T-helper 9 cell (primary cell): ENCODE measurements at places on chromosomes 2 and 18.

DNA sequence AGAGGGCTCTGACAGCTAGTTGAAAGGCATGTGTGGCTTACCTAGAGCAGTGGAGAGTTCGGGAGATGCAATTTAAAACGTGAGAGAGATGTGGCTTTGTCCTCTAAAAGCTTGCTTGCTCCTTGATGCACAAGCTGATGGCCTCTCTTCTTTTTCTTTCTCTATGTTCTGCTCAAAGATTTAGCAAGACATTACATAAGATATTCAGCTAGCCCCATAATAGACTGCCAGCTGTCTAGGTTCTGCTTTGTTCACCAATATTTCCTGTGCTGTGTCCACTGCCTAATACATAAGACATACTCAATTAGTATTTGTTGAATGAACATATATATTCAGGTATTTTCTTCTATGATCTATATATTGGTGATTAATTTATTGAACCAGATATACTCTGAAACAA is 31.1 kb downstream of the SPATS2L start:
- DNase-seq, result no peak

DNA sequence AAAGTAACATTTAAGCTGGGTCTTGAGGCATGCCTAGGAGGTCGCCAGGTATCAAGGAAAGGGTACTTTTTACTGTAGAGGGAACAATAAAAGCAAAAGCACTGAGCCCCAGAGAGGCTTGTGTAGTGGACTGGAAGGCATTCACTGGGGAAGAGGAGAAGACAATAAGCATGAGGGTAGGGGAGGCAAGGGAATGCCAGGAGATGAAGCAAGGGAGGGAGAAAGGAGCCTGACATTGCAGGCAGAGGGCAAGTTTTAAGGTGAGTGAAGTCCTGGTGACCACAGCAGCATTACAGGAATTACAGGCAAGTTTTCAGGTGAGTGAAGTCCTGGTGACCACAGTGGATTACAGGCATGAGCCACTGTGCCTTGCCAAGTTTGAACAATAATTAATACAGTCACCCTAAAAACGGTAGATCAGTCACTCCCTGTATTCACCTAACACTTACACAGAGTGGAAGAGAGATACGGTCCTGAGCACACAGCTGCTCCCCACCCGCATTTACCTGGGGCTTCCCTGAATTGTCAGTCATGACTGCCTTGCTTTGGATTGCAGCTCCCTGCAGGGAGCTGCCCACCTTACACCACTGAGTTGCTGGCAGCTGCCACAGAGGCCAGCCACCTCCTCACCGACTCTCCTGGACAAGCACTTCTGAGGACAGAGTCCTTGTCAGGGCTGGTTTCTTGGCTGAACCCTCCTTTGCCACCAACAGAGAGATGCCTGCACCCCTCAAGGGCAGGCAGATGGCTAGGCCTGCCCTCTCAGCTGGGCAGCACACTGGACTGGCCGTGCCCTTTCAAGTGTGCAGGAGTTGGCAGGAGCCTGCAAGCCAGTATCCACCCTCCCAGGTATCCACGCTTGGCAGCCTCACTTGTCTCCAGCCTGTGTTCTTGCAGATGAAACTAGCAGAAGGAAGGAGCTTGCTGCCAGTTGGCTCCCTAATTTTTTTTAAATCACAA is 153.2 kb upstream of the MSH6 start:
- no peak for DNase-seq

DNA sequence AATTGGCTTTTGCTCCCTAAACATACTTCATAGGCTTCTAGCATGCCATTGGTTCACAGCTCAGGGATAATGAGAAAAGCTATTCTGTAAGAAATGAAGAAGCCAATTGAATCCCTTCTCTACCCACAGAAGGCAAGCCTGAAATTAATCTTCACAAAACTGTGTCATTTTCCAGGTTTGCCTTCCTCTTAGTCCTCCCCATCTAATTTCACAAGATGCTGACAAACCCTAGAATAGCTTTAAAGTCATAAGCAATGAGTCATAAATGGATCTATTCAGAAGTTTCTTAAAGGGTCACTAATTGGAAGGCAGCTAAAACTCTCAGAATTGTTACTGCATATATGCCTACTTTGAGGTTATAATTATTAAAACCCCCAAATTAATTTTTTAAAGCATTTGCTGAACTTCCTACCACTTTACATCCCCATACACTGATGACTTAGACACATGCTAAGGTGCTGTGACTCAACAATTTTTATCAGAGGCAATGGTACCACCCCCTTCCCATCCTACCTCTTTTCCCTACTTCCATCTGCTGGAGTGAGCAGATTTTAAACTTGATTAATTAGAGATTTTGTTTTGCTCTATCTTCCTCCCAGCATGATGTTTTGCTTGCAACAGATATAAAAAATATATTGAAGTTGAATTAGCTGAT is 51.3 kb upstream of the NABP1 start:
- DNase-seq, result no peak

DNA sequence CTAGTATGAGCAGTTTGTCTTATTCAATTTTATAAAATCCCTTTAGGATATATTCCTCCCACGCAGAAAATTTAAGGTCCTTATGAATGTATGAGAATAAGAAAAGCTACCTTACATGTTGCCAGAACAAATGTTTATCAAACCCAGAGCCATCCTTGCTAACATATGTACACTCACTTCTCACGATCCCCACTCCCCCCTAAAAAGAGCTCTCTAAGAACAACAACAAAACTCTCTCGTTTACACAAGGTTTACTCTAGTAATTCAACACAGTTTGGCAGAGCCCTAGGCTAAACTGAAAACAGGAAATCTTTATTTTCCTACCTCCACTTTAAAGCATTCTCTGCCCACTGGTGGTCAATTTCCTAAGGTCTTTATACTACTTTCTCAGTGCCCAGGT is 504.9 kb downstream of the ZEB2 start:
- DNase-seq, result no peak

DNA sequence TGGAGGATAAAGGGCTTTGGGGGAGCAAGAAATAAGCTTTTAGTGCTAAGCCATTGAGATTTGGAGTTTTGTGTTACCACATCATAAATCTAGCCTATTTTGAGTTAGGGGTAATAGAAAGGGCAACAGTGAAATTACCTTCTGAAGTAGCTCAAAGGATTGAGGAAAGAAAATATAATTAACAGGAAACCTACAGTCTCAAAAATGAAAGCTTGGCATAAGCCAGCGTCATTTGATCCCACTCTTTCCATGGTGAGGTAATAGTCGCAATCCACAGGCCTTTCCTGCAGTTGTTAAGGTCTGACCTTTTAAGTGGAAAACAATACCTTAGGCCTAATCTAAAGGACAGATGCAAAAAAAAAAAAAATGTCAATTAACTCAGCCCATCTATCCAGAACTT is 182.7 kb downstream of the UXS1 start:
- DNase-seq, result no peak

- no peak for DNase-seq
Measured at GRCh38 chr2:169910109-169910799, 83.0 kb downstream of the UBR3 start.

GRCh38 chr2:66171530-66171929 is 263.4 kb upstream of the MEIS1 start:
- DNase-seq, result no peak

GRCh38 chr2:204503869-204504268 is 41.4 kb upstream of the PARD3B start:
- DNase-seq, result no peak
